ENCODE measurements at places on chromosomes 12 and 14. TPM values are rescaled to one million over a fixed set of nuclear protein-coding genes. Genes with fewer than 3 reads are reported as not detected.

Gene TSPAN19
- 0.27 TPM for polyA plus RNA-seq

Gene GPRC5D
- polyA plus RNA-seq: 0.05 TPM

Gene BDKRB2
- 1.1 TPM for polyA plus RNA-seq

Gene FAM186B
- 0.09 TPM for polyA plus RNA-seq

Gene ABCC9
- polyA plus RNA-seq: 1.5 TPM

Gene SERPINA12
- polyA plus RNA-seq: 0.71 TPM

Gene PLEKHG7
- 0.73 TPM for polyA plus RNA-seq

Gene AQP2
- 0.05 TPM for polyA plus RNA-seq

Gene DNM1L
- polyA plus RNA-seq: 36.7 TPM

Gene DLST
- 49.4 TPM for polyA plus RNA-seq

Gene PAPLN
- polyA plus RNA-seq: 20.0 TPM

Gene MAP3K9
- 0.75 TPM for polyA plus RNA-seq

Gene GRIP1
- 0.71 TPM for polyA plus RNA-seq

Gene NOVA1
- 2.0 TPM for polyA plus RNA-seq

Gene SMOC1
- polyA plus RNA-seq: 0.71 TPM

Gene CCDC196
- not detected for polyA plus RNA-seq

Gene GLIPR1L1
- 0.05 TPM for polyA plus RNA-seq

Gene GRIN2B
- polyA plus RNA-seq: 0.02 TPM

Gene HOXC5
- not detected for polyA plus RNA-seq

Gene RERGL
- 17.0 TPM for polyA plus RNA-seq

Gene FAM181A
- polyA plus RNA-seq: 0.11 TPM

Gene KRT71
- polyA plus RNA-seq: 3.6 TPM

Gene NOXRED1
- polyA plus RNA-seq: 1.6 TPM

Gene DNAI7
- polyA plus RNA-seq: 1.1 TPM

Gene MAP3K12
- polyA plus RNA-seq: 16.3 TPM

Gene SLC7A7
- polyA plus RNA-seq: 16.7 TPM

Gene SLC2A13
- 2.6 TPM for polyA plus RNA-seq

Gene COX8C
- polyA plus RNA-seq: not detected

Gene CD163
- 132 TPM for polyA plus RNA-seq

Gene RARG
- 8.5 TPM for polyA plus RNA-seq

Gene EIF2S3B
- polyA plus RNA-seq: 0.27 TPM

Gene MYH6
- 0.25 TPM for polyA plus RNA-seq

Gene DYNLL1
- polyA plus RNA-seq: 410 TPM

Gene OR11H6
- polyA plus RNA-seq: not detected

Gene FGD4
- polyA plus RNA-seq: 3.3 TPM

Gene ASCL1
- 15.3 TPM for polyA plus RNA-seq

Gene WNT5B
- polyA plus RNA-seq: 4.1 TPM

Gene RAB5B
- 63.1 TPM for polyA plus RNA-seq

Gene KRT79
- 25.8 TPM for polyA plus RNA-seq

Gene PFDN5
- polyA plus RNA-seq: 1,604 TPM

Gene PITPNM2
- polyA plus RNA-seq: 56.8 TPM

Gene HSPB8
- 64.0 TPM for polyA plus RNA-seq

Gene FAM90A1
- polyA plus RNA-seq: 0.37 TPM

Gene EML5
- polyA plus RNA-seq: 0.57 TPM

Gene GPR132
- 7.4 TPM for polyA plus RNA-seq

Gene HAL
- 1.7 TPM for polyA plus RNA-seq

Gene ENDOU
- polyA plus RNA-seq: 1.3 TPM

Data from thymus (tissue), 14 donors.